Fibroblast of pulmonary artery (primary cell): ENCODE measurements at places on chromosomes 2 and 18.

DNA sequence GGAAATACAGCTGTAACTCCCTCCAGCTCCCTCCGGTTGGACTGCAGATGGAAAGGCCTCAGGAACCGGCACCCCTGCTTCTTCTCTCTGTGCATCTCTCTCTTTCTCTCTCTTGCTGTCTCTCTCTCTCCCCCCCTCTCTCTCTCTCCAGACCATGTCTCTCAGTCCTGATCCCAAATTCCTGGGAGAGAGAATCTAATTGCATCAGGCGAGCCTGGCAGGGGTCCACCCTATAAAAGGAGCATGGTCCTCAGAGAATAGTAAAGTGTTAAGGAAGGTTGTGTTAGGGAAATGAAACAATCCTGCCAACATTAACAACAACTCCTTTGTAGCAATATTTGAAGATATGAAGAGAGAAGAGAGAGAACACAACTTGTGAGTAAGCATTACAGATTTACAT lies 36.7 kb downstream of the VIT start:
- DNase-seq, result no peak

DNA sequence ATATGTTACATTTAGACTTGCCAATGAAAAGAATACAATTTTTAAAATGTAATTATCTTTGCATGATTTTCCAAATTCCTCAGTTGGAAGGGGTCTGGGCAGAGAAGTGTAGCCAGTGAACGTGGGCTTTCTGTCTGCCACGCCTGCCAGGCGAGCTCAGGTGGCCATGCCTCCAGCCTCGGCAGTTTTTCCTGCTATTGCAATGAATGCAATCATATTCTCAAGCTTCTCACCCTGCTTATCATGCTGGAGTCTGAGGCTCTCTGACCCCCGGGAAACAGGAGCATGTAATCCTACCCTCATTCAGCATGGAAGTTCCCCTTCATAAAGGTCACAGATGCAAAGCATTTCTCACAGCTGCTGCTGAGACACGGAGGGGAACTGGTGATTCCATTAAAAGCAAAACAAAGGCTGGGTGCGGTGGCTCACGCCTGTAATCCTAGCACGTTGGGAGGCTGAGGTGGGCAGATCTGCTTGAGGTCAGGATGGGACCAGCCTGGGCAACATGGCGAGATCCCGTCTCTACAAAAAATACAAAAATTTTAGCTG lies 154.8 kb downstream of the MBP start:
- no peak for DNase-seq

DNA sequence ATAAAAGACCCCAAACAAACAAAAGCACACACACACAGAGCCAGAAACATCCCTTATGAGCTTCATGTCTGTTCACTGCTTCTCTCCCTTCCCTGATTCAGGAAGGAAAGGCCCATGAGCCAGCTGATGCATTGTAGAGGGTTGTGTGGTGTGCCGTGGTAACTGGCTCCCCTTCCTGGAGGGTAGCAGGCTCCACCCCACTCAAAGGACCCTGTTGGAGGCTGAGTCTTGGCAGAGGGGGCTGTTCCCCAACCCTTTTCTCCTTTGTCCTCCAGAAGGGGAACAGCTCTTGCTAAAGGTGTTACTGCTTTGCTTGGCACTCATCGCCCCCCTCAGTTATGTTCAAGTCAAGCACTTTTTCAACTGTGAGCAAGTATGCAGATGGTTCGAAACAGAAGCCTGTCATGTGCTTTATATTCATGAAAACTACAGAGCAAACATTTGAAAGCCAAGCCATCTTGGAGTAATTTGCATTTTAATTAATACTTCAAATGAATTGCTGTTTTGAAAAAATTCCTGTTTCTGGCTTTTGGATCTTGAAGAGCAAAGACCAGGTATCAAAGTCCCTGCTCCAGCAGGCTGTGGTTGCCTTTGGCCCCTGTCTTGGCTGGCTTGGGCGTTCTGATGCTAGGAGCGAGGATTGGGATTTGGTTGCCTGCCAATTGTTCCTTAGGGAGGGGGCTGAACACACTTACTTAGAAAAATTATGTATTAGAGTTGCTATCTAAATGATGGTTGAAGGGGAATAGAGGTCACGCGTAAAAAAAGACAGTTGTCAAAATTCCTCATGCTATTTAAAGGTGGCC lies 267.8 kb downstream of the TSN start:
- no peak for DNase-seq

DNA sequence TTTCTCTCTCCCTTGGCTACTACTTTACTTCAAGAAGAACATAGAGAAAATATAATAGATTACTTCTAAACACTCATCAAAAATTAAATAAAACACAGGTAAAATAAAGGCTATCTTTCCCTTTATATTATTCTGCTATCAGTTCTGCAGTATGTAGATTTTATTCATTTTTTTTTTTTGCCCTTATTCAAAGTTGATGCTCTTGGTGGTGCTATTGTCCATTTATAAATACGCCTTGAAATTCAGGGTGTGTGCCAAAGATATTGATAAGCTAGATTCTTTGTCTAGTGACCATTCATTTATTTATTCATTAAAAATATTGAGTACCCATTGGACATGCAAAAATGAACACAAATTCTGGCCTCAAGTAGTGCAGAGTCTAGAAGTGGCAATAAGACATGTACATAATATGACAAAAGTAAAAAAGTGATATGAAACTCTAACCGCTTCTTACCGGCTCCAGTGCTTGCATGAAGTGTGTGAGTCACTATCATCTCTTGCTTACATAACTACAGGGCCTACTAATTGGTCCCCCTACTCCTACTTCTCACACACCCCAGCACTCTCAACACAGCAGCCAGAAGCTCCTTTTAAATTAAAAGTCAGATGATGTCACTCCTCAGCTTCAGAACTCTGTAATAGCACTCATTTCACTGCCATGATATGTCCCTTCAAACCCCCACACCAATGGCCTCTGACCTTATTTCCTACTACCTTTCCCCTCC lies 208.3 kb upstream of the FANCL start:
- DNase-seq, result no peak

DNA sequence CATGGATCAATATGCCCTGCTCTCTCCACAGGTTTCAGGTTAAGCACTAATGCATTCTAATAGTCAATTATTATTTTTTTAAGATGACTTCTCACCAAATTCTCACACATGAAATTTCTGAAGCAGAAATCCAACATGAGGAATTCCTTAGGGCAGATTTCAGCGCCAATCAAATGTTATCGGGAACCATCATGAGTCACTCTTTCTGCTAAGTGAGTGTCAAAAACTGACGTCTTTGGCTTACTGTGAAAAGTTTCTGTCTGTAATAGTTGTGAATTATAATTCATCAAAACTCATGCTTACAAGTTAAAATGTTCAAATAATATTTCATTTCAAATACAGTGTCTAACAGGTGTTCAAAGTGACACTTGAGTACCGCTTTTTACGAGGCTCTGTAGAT lies 1038.6 kb downstream of the SOCS6 start:
- peak; percentile 34 for DNase-seq

DNA sequence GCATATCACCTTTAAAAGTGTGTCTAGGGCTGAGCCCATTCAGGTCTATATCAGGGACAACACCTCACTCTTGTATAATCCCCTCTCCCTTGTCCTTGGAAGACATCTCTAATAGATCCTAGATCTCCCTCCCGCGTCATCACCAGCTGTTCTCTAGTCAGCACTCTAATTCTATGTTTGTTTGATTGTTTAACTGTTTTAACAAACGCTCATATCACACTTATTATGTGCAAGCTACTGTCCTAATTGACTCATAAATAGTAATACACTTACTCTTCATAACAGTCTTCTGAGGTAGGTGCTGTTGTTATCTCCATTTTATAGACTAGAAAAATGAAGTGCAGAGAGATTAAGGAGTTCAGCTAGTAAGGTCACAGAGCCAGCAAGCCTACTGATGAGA lies 1.6 kb upstream of the ERMN start:
- DNase-seq, result no peak

GRCh38 chr2:233342301-233342700 lies 12.0 kb upstream of the DGKD start:
- no peak for DNase-seq

DNA sequence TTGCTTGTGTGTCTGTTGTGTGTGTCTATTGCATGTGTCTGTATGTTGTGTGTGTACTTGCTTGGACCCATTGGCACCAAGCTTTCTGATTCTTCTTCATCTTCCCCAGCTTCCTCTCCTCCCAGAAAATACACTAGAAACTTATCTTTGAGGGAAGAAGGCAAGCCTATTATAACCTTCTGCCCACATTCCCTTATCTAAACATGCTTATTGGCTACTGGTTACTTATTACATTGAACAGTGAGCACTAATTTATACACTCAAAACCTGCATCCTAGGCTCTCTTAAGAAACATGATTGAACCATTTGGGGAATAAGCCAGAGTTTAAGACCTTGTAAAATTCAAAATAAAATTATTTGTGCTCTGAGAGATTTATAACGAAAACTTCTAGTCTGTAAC lies 26.5 kb downstream of the SLC9A4 start:
- no peak for DNase-seq

GRCh38 chr18:57640236-57640635 lies 18.6 kb upstream of the NARS1 start:
- DNase-seq, result no peak

DNA sequence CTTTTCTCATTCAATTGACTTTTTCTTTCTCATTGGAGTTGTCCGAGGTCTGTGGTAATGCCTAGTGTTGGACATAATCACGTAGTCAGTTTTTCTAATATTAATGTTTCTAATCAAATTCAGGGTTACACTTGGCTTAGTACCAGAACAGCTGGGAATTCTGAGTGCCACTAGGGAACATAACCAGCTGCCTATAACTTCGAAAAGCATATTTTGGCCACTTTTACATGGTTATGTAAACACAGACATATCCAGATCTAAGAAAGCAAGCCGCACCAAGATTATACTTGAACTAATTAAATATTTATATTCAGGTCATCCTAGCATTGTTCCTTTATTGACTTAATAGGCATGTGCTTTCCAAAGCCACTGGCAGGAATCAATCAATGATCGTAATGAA lies 91.1 kb upstream of the ARHGAP28 start:
- no peak for DNase-seq

DNA sequence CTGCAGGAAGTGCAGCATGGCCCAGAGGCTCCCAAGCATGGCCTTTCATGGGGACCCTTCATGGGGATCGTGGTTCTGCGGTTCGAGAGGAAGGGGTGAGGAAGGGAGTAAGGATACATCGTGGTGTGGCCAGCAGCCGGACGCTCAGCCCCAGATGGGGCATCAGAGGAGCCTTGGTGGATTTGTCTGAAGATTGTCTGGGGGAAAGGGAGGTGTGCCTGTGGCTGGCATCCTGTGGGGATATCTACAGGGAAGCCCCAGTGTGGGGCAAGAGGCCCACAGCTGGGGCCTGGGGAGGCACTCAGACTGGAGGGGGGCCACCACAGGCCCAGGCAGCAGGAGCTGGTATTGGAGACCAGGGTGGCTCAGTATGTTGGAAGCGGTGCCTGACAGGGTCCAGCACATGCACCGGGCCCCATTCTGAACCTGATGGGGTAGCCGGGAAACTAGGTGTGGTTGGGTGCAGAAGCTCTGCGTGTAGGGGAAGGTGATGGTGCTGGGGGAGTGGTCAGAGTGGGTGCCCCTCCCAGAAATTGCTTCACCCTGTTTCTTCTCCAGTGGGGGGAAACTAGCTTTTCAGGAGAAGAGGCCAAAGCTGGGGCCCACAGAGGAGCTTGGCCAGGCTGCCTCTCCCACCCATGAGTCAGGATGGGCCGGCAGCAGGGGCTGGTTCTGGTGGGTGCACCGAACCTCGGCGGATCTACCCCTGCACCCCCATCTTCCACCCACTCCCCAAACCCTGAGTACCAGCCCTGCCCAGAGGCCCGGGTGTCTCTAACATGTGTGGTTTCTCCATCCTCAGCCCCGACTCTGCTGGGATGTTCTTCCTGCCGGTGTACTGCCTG lies 274.4 kb upstream of the HDAC4 start:
- DNase-seq, result no peak

GRCh38 chr2:158194229-158194628 lies 92.6 kb downstream of the UPP2 start:
- DNase-seq, result no peak
